Renal cortical epithelial cell (primary cell): ENCODE measurements at places on chromosomes 3 and 15.
A peak's percentile ranks its signal among the peaks of the same experiment; 100 is the strongest.

DNA sequence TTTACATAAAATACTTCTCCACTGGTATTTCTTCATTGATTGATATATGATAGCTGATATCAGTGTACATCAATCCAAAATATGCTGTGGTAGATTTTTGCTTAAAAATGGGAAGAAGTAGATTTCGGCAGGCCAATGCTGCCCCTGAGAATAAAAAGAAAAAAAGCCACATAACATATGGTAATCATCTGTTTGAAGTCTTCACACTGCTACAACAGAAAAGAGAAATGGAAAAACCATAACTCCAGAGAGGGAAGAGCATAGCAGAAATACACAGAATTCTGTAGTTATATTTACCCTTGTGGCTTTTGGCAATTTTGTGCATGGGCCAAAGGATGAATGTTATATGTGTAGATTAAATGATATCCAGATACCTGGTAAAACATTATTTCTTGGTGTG, 143.1 kb upstream of the KCNMB2 start:
- DNase-seq = no peak

DNA sequence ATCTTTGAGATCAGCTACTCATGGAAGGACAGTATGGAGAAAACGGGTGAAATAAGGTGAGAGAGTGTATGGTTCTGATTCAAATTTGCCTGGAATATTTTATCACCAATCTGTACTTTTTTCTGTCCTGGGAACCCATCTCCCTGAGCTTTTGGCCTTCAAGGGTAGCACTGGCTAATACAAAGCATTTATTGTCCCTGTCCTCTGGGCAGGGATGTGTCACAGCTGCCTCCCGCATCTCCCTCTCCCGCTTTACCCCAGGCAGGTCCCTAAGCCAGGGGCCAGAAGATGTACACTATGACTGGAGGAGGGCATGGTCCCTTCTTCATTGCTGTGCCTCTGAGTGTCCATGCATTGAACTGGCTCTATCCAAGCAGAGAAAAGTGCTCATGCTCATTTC, 201.7 kb upstream of the CHRNA7 start:
- DNase-seq = no peak

DNA sequence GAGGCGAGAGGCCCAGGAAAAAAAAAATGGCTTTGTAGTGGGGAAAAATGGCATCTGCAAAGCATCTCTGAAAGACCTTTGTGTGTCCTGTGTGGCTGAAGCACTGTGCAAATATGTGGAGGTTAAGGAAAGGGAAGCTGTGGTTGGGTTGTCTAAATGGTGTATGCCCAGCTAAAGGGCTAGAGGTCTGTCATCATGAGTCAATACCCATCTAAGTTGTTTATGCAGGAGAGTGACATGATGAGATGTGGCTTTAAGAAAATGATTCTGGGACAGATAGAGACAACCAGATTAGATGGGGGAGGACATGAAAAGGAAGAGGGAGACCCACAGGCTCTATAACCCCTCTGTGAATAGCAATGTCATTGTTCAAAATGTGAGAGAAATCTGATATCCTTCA, 280.7 kb downstream of the MFSD1 start:
- no peak for DNase-seq

- peak; percentile 25 for DNase-seq
Observed at GRCh38 chr3:158267015-158267414, 157.1 kb downstream of the RSRC1 start.

DNA sequence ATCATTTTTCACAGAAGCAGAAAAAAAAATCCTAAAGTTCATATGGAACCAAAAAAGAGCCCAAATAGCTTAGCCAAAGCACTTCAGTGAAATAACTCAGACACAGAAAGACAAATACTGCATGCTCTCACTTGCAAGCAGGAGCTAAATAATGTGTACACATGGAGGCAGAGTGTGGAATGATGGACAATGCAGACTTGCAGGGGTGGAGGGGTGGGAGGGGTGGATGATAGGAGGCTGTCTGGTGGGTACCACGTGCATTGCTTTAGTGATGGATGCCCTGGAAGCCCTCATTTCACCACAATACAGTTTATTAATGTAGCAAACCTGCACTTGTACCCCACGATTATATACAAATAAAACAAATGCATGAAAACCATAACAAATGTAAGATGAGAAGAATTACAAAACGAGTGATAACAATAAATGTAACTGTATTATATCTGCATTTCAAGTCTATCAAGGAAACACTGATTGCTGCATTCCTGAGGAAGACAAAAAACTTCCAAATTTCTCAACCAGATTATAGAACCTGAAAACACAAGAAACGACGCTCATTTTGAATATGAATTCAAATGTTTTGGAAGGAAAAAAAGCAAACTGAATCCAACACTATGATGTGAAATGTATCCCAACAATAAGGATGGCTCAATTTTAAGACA, 96.5 kb downstream of the DLG1 start:
- DNase-seq = no peak

DNA sequence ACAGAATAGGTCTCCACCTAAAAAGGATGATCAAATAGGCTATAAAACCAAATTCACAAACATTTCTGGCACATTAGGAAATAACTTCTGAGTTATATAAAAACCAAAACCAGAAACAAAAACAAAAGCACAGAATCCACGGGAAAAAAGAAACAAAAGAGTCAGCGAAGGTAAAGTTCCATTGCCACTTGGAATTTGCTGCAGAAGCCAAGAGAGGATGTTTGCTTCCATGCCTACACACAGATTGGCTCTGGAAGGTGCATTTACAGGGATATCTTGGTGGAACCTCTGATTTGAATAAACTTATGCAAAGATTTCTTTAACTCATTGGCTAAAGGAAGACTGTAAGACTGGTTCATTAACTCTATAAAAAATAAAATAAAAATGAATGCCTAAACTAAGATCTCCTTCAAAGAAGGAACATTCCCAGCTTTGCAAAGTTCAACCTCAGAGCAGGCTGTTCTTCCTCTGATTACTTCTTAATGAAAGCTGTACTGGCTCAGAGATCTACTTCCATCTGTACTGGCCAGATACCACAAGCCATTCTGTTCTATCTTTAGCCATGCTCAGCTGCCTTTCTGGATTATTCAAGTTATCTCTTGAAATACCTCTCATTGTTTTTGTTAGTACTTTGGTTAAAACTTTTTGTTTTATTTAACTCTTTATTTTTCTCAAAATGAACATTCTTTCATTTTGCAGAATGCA, 537.5 kb upstream of the CCDC54 start:
- DNase-seq = peak; percentile 14

DNA sequence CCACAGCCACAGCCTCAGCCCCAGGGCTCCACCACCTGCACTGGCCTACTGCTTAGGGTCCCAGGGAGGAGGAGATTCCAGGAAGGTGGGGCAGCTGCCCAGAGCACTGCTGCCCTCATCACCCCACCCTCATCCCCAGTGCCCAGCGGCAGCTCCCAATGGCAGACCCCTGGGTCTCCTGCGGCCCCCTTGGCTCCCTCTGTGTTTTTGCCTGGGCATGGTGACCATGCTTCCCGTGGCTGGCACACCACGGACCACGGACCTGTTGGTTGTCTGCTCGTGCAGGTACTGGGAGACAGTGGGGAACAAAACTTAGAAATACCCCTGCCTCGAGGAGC, 2.7 kb downstream of the CHST13 start:
- DNase-seq = no peak

- no peak for DNase-seq
Observed at GRCh38 chr3:25472153-25472552, 44.1 kb downstream of the RARB start.

DNA sequence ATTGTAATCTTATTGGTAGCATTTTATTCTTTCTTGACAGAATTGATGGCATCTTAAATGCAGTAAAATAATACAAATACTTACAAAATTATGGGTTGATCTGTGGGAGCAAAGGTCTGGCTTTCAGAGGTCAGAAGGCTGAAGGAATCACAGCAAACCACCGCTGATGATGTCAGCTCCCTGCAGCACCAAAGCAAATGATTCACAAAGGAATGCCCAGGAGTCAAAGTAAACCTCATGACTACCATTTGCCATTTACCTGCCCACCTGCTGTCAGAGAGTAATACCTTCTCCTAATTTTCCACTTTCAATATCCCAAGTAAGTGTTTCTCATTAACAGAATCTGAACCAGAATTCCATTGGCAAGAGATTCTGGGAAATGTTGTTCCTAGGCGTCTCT, 46.1 kb downstream of the CPA3 start:
- peak; percentile 37 for DNase-seq

DNA sequence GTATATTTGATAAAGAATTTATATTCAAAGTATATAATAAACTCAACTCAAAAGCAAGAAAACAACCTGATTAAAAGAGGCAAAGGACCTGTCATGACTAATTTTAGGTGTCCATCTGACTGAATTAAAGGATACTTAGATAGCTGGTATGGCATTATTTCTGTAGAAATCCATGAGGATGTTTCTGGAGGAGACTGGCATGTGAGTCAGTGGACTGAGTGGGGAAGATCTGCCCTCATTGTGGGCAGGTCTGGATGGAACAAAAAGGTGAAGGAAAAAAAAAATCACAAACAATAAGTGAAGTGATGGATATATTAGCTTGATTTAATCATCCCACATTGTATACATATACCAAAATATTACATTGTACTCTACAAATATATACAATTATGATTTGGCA, 16.6 kb downstream of the ANKRD28 start:
- no peak for DNase-seq

- DNase-seq = no peak
Observed at GRCh38 chr15:82921939-82922338, 30.6 kb downstream of the HOMER2 start.

GRCh38 chr3:196645897-196646665, 6.6 kb downstream of the NRROS start:
- DNase-seq = no peak

DNA sequence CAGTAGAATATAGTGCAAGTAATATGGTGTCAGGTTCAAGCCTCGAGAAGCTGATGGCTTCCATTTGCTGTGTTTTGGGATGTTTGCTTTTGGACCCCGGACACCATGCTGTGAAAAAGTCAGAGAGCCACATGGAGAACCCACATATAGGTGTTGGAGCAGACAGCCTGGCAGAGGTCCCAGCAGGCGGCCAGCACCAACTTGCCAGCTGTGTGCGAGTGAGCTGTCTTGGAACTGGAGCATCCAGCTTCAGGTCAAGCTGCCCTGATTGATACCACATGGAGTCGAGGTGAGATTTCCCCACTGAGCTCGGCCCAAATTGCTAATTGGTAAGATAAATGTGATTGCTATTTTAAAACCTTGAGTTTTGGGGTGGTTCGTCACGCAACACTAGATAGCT, 185.7 kb upstream of the TBL1XR1 start:
- DNase-seq = no peak

DNA sequence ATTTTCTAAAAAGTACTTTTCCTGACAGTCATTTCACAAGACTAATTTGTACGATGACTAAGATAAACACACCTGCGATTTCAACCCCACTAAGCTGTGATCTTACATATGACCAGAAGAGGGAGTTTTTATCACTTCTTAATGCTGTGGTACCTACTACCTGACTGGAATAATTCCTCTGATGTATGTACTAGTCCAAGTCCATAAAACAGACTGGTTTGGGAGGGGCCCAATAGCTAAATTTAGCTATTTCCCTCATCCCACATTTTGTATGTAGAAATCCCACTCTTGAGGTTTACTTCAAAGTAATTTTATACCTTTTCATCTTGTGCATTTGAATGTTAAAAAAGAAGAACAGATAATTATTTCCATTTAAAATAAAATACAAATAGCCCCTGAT, 49.7 kb upstream of the SCAANT1 start:
- peak; percentile 77 for DNase-seq

- DNase-seq = no peak
Observed at GRCh38 chr3:12472796-12473195, 11.5 kb upstream of the TSEN2 start.

DNA sequence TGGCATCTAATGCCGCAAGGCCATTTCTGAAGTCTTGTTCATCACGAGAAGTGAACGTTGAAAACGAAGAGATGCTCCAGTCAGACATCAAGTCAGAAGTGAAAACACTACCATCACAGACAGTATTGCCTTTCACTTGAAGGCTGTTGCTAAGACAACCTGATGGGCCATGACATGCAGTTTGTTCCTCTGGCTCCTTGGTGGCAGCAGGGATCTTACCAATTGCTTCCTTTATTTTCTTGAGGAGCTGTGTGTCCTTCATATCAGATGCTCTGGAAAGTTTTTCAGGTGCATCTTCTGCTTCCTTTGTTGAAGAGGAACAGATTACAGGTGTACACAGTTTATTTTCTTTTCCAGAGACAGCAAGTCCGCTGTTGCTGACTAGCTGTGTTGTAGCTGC, 30.7 kb upstream of the MYLK start:
- DNase-seq = no peak

- DNase-seq = no peak
Observed at GRCh38 chr15:70463453-70463834, 299.9 kb downstream of the UACA start.

DNA sequence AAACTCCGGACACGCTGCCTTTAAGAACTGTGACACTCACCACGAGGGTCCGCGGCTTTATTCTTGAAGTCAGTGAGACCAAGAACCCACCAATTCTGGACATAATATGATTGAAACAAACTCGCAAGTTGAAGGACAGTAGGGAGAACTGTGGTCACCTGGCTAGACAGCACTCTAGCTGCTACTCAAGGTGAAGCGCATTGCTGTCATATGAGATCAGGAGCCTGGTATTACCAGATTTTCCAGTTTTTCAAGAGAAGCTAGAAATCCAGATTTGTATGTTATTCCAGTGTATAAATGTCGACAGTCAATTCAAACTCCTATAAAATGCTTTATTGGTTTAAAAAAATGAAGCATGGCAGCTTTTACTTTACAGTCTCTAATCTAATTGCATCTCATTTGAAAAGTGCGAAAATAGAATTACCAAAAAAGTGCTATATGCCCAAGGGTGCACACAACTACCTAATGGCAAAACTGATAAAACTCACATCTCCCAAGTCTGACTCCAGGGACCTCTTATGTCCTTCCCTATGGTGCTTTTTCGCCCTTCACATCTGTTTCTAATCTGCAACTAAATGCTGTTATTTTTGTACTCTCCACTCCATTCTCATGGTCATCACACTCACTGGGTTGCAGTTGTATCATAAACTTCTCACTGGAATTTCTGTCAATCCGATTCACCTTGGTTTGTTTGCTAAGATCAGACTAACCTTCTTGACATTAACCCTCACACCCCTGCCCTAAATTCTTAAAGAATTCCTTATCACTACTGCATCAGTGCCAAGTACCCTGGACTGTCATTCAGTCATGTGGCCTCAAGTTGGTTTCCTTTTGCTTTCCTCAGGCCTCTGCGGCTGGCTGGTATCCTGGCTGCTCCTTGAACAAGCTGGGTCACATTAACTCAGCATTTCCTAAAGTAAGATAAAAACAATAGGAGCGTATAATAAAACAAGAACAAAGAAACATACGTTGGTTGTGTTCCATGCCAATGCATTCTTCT, 31.5 kb upstream of the ARHGEF26 start:
- DNase-seq = peak; percentile 9

DNA sequence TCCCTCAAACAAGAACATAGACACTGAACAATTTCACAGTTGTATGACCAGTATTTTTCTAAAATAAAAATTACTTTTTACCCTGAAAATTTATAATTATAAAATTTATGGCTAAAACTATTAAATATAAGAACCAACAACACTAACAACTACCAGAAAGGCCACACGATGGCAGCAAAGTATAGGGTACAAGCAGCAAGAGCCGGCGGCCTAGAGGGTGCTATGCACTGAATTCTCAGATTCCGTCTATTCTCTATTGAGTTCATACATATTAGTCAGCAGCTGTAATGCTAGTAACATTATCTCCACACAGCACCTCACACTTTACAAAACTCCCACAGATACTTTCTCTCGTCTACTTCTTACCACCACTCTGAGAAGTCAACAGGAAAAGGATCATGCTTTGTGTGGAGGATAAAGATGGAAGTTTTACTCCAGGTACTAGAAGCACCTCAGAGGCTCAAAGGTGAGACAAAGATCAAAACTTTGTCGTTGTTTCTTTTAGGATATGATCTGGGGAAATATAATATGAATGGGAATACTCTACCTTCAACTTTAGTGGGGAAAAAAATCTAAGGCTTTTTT, 160.5 kb downstream of the FGF12 start:
- DNase-seq = peak; percentile 69
